ENCODE measurements at places on chromosomes 6 and 20.
A peak's percentile ranks its signal among the peaks of the same experiment; 100 is the strongest.

DNA sequence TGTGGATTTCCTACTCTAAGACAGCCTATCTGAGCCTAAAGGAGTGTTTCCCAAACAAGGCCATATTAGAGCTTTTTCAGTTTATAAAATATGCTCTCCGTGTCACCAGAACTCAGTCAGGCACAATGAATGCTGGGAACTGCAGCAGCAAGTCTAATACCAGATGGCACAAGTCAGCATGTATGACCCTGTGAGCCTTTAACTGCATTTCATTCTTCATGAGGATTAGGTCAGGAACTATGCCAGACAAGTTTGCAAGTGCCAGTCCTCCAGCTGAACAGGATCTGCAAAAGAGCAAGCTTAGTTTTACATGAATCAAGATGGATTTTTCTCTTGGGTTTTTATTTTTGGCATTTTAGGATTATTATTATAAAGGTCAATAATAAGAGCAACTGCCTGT is 66.7 kb upstream of the SAMD5 start:
- no peak for DNase-seq

GRCh38 chr6:163437466-163437865 is 22.9 kb downstream of the QKI start:
- DNase-seq: no peak

- no peak for DNase-seq
Measured at GRCh38 chr6:6723921-6724538, 135.5 kb downstream of the LY86 start.

DNA sequence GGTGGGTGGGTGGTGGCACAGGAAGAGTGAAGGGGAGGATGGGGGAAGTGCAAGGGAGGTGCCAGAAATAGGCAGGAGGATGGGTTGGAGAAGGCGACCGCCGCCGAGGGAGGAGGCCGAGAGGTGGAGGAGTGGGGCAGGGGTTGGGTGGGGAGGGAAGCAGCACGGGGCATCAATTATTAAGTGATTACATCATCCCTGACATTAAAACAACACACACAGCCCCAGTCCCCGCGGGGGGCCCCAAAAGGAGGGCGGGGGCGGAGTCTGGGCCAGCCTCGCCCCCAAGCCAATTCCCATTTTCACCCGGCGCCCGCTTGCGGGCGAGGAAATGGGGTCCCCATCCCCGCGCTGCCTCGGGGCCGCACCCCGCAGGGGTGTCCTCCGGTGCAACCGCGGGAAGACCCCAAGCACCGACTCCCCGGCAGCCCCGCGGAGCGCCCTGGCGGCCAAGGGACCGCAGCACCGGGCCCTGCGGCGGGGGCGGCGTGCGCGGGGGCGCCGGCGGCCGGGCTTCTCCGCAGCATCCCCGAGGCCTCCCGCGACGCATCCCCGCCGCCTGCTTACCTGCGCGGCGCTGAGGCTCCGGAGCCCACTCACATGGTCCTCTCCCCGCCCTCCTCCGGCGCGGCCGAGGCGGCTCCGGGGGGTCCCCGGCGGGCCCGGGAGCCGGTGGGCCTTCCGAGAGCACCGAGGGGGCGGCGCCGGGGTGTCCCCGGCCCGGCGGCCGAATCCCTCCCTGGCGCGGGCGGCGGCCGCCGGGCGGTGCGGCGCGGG is 663 bp downstream of the FYN start:
- peak; percentile 32 for DNase-seq

DNA sequence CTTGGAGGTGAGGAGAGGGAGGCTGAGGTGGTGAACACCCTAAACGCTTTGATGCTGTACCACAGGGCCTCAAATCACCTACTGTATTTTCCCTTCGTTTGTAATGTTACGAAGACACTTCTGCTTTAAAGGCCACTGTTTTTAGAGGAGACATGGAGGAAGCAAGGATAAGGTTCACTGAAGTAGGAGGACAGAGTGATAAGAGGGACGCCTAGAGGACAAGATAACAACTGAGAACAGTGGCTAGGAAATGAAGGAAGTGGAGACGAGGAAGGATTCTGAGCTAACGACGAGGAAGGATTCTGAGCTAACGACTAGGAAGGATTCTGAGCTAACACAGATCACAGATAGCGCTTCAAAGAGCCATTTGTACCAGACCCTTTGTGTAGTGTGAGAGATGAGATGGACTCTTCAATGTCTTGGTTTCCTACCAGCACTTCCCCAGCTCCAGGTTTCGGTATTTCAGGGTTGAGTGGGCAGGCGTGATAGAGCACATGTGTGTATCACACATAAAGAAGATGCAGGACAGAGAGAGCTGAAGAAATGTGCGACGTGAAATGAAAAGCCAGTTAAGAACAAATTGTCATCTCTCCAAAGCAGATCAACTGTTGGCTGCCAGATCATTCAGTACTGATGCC is 7.5 kb downstream of the SF3B5 start:
- DNase-seq: no peak

DNA sequence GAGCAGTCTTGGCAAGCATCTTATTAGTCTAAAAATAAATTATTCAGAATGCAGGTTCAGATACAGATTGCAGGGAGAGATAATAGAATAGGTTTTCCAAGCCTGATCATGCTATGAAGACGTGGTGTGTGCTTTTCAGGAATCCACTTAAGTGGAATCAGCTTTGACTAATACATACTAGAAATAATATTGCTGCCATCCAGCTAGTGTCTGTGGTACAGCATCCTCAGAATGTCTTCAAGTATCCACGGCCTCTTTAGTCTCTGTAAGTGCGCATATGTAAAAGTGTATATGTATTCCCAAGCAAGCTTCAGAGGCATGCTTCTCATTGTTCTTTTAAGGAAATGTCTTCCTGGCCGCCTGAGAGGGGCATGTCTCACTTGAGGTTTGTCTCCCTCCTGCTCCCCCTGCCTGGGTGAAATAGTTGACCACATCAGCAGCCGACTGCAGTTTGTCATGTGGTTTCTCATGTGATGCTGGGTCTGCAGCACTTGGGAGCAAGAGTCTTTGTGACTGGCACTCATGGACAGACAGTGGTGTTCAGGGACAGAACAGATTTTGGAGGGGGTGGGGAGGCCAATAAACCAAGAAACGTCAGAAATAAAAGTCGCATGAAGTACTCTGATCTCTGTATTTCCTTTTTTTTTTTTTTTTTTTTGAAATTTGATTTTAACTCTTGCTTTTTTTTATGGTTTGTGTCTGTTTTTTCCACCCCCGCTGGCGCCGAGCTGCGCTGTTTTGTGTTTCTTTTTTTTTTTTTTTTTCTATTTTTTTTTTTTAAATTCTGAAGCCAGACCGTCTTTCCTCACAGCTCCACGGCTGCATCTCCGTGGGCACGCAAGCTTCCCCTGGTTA is 150.8 kb downstream of the PRL start:
- DNase-seq: no peak

- no peak for DNase-seq
Measured at GRCh38 chr20:57080796-57081195, 185.6 kb downstream of the BMP7 start.

DNA sequence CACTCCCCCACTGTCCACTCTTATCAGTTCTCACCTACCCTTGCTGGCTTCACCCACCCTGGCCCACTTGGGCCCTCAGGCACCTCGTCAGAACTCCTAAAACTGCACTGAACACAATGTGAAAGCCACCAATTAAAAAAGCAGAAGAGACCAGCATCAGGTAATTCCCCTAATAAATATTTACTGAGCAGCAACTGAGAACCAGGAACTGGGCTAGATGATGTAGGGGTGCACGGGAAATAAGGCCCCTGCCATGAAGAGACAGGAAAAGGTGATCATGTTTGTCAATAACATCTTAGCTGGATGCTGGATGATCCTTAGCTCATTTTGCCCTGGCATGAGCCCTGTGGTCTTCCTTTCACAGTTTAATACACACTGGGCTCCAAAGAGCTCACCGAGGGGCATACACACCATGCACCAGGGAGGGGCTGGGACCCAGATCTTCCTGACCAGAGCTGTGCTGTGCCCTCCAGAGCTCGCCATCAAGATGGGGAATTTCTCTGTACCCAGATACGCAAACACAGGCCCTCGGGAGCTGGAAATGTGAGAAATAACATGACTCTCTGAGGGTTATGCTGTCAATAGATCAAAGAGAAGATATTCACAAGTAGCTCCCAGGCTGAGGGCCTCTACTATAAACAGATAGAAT is 113.6 kb upstream of the SLC22A16 start:
- DNase-seq: no peak

DNA sequence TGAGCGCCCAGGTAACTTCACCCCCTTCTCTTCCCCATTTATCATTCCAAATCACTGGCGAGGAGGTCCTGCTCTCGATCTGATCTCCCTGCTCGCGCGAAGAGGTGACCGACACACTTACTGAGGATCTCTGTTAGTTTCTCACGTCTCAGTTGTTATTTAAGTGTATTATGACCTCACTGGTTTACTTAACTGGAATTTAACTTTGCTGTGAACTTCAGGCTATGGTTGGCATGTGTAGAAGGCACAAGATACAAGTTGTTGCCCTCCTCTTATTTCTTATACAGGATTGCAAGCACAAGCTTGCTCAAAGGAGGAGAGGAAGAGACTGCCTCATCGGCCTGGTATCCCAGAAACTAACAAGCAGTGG is 1.2 kb downstream of the RNF217 start:
- no peak for DNase-seq

DNA sequence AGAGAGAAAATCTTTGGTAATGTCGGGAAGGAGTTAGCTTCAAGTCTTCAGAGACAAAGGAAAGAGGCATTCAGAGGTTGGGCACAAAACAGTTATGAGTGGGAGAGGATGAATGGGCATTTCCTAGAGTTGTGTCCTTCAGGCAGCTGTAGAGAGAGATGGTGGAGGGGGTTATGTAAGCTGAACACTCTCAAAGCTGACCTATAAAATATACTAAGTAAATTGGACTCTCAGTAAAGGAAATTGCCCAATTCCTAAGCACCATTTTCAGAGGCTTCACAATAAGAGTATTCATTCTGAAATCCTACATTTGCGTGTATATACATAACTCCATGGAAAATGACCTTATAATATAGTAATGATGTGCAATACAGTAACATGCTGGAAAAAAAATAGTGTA is 161.2 kb downstream of the KCNQ5 start:
- DNase-seq: no peak

DNA sequence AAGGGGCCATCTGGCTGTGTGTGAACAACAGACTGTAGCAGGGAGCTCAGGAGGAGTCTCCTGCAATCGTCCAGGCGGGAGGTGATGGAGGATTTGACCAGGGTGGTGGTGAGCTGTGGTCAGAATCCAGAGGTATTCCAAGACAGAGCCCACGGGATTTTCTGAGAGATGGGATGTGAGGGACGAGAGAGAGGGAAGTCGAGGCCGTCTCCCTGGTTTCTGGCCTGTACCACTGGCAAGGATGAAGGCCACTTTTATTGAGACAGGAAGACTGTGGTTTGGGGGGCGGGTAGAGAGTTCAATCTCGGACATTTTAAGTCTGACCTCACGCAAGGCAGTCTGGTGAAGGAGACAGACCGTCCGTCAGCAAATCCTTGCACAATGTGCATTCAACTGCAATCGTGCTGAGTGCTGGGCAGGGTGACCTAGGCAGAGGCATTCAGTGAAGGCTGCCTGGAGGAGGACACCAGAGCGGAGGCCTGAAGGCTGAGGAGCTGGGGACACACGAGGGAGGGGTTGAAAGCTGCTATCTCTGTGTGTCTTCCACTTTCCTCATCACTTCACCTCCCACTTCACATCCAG is 53.9 kb downstream of the PREX1 start:
- DNase-seq: no peak

DNA sequence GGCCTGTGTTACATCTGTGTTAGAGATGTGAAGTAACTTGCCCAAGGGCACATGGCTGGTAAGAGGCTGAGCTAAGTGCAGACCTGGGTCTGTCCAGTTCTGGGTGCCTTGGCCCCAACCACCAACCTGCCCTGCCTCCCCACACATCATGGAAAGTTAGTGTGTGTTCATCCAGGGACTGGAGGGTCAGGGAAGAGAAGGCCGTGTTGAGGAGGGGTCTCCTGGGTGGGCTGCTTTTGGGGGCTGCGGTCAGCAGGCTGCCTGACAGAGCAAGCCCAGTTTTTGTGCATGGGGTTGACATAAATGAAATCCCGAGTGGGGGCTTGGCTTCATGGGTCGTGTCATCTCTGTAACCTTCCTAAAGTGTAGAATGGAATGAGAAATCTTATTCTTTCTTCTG is 10.9 kb downstream of the PYGB start:
- no peak for DNase-seq

- no peak for DNase-seq
Measured at GRCh38 chr6:85678026-85678601, 35.4 kb upstream of the SYNCRIP start.

GRCh38 chr6:16585805-16586204 is 175.5 kb downstream of the ATXN1 start:
- DNase-seq: no peak

DNA sequence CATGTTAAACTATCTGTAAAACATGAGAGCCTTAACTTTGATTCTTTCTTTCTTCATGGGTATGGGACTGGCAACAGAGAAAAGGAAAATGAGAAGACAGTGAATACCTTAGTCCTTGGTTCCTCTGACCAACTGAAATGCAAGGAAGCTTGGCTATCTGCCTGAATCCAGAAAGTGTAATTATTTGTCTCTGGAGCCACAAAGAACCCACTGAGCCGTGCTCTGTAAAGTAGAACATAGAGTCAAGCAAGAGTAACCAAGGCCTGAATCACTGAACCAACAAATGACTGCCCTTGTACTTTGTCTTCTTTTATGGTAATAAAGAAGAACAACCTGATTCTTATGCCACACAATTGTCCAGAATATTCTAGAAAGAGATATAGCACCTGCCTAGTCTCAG is 27.6 kb downstream of the PKHD1 start:
- no peak for DNase-seq

- DNase-seq: no peak
Measured at GRCh38 chr20:5657190-5657875, 92.9 kb upstream of the SHLD1 start.

GRCh38 chr6:16929809-16930208 is 168.5 kb upstream of the ATXN1 start:
- DNase-seq: no peak

DNA sequence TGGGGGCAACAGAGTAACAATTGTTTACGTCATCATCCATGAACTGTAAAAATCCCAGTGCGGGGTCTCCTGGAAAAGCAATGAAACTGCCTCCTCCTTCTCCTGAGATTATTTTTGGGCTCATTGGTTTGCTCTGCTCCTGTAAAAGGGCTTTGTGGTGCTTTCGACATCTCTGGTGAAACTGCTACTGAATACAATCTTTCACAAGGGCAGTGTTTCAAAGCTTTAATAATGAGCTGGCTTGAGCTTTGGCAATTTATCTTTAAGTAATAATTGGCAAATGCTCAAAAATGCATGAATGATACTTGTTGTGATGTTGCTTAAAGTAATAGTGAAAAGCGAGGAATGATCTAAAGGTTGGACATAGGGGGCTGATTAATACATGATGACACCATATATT is 43.5 kb upstream of the ENPP1 start:
- no peak for DNase-seq

- DNase-seq: no peak
Measured at GRCh38 chr6:56480654-56481337, 161.9 kb downstream of the DST start.
